Stimulated activated CD4-positive, alpha-beta T cell treated with anti-CD3 and anti-CD28 coated beads, Interleukin-4, amount 100 ng/mL, for 4 hours (primary cell): ENCODE measurements at places on chromosomes 5 and 9.
A peak's percentile ranks its signal among the peaks of the same experiment; 100 is the strongest.

DNA sequence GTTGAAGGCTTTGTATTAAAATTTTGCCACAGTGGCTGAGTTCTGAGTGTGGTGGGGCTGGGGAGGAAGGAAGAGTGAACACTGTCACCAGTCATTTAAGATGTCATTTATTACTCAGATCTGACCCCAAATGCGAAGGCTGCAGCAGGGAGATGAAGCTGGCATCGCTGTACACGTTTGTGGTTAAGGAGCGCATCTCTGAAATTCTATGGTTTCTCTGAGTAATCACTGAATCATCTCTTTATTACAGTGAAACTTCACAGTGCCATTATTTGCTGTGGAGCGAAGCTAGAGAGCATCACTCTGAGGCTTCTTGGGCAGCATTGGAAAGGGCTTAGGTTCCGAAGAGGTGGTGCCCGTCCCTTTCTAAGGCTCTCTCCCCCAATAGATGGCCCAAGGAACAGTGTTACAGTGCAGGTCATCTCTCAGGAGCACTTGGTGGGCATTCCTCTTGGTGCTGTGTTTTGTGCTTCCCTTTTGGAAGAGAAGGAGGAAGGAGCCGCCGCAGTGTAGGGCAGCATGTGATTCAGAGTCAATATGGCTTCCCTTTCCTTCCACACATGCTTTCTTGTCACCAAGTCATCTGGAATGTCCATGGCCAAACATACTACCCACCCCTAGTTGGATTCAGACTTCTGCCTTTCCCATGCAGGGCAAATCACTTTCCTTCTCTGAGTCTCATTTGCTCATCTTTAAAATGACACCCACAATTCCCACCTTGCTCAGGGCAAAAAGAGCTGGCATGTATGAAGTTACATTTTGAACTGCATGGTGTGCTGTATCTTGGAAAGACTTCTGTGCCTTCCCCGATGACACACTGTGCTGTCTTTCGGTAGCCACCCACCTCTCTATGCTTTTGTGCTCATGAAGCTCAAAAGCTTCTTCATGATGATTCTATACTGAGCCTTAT lies 9.3 kb upstream of the TEX48 start:
- DNase-seq, result peak; percentile 53

DNA sequence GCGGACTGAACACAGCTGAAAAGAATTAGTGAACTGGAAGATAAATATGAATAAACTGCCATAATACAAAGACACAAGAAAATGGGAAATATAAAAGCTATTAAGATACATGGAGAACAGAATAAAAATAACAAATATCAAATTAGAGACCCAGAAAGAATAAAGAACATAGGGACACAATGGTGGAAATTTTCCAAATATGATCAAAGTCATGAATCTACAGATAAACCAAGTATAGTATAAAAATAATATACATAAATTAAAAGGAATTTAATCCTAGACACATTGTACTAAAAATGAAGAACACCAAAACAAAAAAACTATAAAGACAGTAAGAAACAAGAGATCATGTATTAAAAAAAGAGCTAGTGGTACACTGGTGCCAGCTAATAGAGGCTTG lies 194.9 kb downstream of the MLLT3 start:
- DNase-seq, result no peak

- DNase-seq, result no peak
Measured at GRCh38 chr5:110917161-110917875, 154.2 kb upstream of the TSLP start.

DNA sequence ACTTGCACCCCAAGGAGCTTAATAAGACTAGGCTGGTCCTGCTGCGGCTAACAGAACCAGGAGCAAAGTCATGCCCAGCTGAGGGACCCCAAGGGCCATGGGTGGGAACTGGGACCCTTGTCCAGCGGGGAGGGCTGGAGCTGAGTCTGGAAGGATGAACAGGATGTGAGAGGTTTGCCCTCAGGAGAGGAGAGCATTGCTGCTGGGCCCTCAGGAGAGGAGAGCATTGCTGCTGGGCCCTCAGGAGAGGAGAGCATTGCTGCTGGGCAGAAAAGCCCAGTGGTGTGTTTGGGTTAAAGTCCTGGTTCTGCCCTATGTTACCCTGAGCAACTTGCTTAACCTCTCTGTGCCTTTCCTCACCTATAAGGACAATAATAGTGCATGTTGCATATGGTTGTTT lies 125.8 kb downstream of the MACROH2A1 start:
- no peak for DNase-seq

- DNase-seq, result no peak
Measured at GRCh38 chr5:14954616-14955343, 83.2 kb upstream of the ANKH start.

DNA sequence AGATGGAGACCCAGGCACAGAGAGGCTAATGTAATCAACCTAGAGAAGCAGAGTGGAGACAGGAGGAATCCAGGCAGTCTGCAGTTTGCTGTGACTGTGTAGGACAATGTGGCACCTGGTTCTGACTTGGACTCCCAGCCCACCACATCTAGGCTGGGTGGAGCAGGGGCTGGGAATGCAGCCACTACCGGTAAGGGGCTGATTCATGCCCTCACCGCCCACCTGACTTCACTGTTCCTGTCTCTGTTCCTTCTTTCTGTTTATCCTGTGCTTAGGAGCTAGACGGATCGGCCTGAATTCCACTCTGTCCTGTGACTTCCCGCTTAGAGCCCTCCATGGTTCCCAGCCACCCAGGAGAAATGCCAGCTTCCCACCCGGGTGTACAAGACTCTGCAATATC lies 2.6 kb downstream of the PDLIM4 start:
- DNase-seq, result no peak

DNA sequence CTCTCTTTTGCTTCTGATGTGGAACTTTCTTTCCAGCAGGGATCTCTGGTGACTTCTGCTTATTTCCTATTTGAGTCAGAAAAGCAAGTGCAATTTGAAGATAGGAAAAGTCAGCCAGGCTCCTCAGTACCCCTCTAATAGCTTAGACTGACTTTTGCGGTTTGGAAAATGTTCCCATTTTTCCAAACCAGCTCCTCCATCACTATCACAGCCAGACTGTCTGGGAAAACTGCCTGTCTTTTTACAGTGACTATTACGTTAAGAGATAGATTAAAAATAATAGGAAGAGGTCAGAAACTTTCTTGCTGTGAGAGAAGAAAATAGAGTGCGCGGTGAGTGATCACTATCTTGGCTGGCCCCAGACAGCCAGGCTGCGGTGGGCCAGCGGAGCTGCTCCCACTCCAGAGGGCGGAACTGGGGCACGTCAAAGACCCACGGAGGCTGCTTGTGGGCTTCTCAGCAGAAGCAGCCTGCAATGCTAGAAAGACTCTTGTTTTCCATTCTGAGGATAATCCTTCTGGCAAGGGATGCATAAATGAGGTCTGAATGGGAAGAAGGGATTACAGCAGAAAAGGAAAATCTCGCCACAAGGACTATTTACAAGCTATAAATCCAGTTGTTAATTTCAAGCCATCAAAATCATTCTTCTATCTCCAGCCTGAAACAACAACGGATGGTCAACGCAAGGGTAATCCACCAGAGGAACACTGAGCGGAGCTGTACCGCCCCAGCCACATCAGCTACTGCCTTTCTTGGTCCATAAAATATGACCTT lies 151.0 kb upstream of the MSX2 start:
- no peak for DNase-seq

DNA sequence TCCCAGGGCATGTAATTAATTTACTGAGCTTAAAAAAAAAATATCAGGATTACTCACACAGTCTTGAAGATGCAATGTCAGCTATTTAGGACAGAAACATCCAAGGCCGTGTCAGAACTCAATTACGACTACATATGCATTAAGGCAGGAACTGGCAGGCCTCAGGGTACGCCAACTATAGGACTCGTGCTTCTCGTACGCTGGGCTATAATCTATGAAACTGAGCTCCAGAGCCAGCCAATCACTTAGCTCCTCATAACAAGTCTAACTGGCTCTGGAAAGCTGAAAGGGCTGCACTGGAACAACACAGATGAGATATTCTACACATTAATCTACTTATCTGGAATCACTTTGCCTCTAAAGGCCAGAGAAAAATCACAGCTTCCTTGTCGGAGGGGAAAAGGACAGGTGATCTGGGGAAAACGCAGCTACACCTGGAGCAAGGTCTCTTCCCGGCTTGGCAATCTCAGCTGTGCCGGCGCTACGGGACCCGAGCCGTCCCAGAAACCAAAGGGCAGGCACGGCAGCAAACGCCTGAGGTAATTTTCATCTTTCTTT lies 212.0 kb downstream of the DEPDC1B start:
- DNase-seq, result no peak

DNA sequence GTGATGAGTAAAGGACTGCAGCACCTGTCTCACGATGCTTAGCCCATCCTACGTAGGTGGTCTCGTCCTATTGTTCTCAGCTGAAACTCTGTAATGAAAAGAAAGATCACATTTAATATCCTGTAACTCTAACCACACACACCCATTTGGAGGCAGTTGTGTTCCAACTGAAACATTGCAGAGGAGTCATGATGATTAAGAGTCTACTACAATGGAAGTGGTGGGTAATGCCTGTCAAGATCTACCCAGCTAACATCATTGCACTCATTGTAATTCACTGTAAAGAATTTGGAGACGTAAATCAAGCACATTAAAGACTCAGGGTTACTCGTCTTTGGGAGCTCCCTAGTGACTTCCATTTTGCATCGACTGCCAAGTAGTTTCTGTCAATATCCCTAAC lies 106.0 kb upstream of the PTPN3 start:
- no peak for DNase-seq

GRCh38 chr5:28914297-28914696 lies 1875.9 kb upstream of the CDH9 start:
- no peak for DNase-seq

DNA sequence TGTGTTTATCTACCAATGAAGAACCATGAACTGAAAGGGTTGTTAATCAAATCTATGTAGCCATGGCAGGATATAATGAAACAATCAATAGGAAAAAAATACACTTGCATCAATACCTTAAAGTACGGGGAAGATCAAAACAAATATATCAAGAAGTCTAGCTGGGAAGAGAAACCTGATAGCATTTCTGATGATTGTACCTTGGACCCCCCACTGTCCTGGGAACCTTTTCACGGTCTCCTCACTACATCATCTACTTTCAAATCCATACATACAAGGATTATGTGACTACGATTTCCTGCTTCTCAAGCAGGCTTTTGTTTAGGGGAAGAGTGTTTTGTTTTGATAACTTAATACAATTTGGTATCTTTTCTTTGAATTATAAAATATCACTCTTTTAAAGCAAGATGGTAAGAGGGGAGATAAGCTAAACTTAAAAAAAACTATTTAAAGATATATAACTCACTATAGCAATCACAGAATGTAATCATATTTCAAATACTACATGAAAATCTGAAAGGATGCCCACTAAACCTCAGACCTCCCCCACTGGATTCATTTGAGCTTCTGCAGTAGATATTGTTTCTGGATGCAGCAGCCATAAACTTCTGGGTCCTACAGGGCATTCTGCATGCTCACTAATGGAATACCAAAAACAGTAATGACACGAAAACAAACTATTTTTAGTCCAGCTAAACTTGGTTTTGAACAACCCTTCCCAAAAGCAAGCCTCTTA lies 8.0 kb downstream of the EBF1 start:
- DNase-seq, result no peak

DNA sequence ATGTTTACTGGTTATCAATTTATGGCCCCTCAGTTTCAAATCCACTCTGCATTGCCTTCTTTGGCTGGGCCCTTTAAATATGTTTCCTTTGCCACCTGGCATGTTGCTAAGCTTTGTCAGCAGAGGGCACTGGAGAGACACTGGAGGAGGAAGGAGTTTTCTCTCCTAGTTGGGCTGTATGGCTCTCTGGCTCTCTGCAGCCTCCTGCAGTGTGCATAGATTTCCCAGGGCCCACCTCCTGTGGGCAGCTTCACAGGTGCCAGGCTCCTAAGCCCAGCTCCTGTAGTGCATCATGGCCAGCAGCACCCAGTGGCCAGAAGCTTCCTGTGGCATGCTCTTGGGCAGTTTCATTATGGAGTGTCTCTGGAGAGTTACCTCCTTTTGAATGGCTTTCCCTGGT lies 23.3 kb downstream of the CAVIN4 start:
- no peak for DNase-seq

GRCh38 chr9:8717146-8717545 lies 917.6 kb upstream of the DMAC1 start:
- DNase-seq, result no peak

DNA sequence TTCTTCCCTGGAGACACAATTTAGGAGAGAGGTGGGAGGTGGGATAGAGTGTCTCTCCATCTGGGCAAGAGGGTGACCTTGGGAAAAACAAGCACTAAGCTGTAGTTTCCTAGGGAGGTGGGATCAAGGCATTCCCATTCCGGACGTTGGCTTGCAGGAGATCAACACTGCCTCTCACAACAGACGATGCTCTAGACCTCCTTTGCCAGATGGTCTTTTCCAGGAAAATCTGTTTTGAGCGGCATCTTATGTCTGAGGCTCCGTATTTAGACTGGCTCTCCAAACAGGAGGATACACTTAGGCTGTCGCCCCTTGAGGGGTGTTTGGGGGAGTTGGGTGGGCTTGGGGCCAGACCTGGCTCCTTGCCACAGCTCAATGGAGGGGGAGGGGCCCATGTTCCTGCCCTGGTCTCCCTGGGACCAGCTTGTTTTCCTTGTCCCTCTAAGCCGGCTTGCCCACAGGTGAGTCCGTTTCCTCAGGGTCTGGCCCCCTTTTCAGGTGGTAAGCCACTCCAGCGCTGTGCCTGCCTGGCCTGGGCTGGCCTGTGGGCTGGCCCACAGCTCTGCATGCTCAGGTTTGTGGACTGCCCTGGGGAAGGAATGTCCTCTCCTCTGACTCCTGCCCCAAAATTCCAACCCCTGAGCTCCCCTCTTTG lies 2.4 kb downstream of the PSD2 start:
- no peak for DNase-seq

DNA sequence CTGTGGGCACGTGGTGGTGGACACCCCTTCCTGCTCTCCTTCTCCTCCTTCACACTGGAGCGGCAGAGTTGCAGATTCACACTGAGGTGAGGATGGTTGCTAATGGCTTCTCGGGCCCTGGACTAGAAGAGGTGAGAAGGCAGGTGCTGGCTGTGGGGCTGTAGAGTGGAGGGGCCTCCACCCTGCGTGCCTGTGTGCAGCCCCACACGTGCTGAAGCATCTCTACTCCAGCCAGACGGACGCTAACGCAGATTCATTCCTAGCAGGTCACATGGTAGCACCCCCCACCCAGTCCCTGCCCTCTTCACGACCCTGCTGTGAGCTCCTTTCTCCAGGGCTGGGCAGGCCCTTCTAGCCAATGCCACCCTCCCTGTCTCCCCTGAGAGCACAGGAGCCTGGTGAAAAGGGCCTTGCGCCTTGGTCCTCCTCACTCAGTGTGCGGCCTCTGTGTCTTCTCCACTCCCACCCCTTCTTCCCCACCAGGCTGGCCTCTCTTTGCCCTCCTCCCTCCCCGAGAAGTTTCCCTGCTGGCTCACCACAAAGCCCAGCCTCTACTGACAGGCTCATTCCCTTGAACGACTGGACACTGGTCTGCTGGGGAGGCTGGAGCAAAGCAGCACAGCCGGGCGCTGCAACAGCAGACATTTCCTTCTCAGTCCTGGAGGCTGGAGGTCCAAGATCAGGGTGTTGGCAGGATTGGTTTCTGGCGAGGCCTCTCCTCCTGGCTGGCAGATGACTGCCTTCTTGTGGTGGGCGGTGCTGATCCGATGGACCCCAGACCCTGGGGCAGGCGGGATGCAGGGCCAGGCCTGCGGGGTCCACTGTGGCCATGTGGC lies 14.2 kb downstream of the CACNA1B start:
- DNase-seq, result no peak
